ENCODE measurements at places on chromosomes 7 and 10. TPM values are rescaled to one million over a fixed set of nuclear protein-coding genes. Genes with fewer than 3 reads are reported as not detected.

DNA sequence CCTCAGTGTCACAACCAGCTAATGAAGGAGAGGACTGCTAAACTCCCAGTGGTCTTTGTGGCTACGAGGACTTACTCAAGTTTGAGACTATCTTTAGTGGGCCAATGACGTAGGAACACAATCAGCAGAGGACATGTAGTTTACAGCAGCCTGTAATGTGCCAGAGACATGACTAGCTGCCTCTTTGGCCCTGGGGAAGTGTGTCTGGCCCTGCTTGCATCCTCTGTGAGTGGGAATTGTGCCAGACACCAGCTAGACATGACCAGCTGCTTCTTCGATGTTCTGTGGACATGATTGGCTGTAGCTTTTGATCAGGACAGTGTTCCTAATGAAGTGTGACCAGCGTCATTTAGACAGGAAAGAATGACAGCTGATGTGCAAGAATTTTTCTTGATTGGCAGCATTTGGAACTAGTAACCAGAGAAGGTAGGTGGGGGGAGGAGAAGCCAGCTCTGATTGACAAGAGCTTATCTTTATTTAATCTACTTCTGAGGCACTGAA is 141.7 kb downstream of the AUTS2 start:
- no peak for DNase-seq

DNA sequence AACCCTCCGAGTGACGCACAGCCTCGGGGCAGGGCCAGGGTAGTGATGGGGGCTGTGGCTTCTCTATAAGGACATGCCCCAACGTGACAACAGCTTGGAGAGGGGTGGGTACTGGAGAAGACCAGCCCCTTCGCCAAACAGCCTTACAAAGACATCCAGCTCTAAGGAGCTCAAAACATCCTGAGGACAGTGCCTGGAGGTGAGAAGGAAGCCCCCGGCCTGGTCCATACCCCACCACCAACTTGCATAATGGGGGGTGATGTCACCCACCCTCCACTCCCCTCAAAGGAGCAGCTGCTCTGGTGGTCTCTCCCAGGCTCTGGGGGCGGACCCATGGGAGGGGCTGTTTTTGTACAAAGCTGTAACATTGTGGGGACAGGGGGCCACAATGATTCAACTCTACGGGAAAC is 15.1 kb downstream of the PRSS2 start:
- DNase-seq: no peak

GRCh38 chr10:94315975-94316464 is 46.7 kb downstream of the NOC3L start:
- DNase-seq: peak; percentile 76

GRCh38 chr7:69285854-69286253 is 312.4 kb upstream of the AUTS2 start:
- DNase-seq: no peak

DNA sequence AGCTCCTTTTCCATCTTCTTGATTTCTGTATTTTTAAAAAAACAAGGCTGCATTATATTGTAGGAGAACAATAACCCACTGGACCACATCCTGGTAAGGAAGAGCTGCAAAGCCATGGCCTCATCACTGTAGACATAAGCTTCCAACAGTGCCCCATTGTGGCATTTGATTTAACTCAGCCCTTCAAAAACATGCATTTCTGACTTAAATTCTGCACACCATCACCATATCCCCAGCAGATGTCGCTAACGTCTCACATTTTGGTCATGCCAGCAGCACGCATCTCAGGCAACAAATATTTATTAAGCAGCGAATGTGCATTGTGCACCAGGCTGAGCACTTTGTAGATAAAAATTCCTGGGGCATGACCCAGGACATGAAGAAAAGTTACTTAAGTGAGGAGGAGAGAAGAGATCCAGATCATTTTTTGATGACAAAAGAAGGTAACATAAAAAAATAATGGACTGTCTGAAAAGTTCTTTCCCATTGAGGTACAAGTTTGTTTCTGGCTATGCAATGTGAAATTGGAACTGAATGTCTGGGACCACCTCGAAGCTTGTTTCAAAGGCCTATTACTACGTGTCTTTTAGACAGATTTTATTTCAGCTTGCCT is 164.6 kb upstream of the CDCA7L start:
- DNase-seq: peak; percentile 81

- peak; percentile 85 for DNase-seq
Observed at GRCh38 chr10:69232252-69232651, 12.1 kb downstream of the HKDC1 start.

DNA sequence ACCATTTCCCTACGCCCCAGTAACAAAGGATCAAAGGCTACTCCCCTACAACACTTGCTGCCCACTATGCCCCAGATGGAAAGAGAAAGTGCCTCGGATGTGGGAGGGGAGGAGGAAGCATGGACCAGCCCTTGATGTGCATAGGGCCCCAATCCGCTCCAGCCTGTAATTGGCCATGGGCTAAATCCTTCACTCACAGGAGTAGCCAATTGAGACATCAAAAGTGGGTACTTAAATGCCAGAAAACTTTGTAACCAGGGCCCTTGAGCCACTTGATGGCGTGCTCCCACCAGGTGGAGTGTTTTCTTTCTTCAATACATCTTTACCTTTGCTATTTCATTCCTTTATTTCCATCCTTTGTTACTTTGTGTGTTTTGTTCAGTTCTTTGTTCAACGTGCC is 500.5 kb upstream of the LRRN3 start:
- DNase-seq: no peak

DNA sequence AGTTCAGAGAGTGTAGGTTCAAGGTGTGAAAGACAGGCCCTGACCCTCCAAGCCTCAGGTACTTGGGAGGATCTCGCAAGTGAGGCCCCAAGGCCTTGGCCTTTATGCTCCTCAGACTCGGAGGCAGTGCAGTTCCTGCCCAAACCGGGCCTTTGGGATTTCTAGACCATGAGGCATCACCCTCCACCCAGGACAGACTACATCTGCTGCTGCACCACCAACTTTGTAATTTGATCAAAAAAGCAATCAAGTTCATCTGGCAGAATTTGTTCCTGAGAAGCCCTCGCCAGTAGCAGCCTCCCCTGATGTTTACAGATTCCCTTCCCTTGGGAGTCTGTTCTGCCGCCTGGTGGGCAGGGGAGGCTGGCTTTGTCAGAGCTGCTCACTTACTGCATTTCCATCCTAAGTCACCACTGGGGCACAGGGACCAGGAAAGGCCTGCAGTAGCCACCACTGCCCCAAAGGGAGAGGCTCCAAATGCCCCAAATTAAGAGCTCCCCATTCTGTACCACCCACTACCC is 2.1 kb downstream of the CAMK2G start:
- peak; percentile 36 for DNase-seq

DNA sequence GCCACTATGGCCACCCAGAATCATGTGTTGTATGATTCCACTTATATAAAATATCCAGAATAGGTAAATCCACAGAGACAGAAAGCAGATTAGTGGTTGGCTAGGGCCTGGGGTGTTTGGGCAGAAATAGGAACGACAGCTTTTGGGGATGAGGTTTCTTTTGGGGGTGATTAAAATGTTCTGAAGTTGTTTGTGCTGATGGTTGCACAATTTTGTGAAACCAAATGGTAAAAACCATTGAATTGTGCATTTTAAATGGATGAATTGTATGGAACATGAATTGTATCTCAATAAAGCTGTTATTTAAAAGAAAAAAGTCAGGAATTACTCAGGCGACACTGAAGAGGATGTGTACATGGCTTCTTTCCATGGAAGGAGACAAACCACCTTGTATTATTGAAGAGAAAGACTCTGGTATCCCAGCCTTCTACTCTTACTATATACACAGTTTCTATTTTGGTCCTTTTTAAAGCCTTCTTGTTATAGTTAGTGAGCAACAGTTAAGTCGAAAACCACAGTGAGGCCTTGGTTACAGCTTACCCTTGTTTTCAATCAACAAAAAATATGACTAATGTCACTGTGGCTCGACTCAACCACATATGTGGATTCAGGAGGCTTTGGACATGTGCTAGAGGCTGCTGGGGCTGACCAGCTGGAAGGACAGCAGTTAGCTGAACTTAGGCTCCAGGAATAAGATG is 57.1 kb upstream of the KMT2E start:
- peak; percentile 98 for DNase-seq

DNA sequence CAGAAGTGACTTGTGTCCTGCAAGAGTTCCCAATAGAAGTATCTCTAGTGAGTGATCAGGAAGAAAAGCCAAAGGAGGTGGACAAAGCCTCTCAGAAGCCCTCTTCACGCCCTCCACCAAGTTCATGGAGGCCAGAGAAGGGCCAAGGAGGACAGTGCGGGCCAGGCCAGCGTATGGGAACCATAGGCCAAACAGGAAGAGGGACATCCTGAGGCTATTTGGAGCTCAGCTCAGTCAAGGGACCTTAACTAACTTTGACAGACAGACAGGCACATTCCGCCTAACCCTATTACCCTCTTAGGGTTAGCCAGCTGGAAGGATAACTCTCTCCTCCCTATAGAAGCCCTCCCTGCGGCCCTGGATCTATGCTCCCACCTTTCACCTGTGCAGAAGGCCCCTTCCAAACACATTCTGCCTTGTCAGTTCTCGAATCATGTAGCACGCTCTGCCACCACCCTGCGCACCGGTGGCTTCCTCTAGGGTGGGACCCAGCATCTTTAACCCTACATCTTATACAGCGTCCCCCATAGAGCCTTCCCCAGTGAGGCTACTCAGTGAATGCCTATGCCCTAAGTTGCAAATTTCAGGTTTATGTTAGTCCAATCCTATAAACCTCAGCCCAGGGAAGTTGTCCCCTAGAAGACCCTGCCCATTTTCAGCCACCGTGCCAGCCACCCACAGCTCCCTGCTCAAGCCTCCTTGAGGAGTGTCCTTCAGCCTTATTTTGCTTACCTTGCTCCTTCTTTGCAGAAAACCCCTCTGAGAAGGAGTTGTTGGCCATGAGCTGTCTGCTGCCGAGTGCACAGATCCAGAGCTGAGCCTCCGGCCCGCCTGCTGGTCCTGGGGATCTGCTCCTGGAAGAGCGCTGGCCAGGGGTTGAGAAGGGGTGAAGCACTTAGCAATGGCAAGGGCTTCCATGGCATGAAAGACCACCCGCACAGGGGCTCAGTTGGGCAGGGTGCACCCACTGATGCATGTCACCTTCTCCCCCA is 36.9 kb downstream of the FRMPD2 start:
- DNase-seq: no peak

DNA sequence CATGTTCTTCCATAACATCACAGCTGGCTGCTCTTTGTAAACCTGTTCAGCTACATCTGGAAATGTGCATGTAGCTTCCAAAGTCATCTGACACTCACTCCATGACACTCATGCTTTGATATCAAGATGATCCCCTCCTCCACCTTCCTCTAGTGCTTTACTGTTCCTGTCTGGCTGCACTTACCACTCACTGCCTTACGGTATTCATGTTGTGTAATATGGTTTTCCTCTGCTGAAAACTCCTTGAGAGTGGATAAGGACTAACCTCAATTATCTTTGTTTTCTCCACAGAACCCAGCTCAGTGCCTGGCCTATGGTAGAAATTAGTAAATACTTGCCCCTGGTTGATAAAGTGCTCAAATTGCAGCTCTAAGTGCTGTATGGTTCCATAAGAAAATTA is 483.9 kb downstream of the HTR7 start:
- no peak for DNase-seq

- DNase-seq: no peak
Observed at GRCh38 chr7:52243685-52244084, 791.7 kb upstream of the POM121L12 start.

GRCh38 chr7:6640246-6640721 is 3.2 kb downstream of the ZNF316 start:
- DNase-seq: peak; percentile 31

TCF7L2 gene
- 1.3 TPM for total RNA-seq

SNX8 gene
- 7.7 TPM for total RNA-seq
